Activated CD4-positive, alpha-beta T cell treated with anti-CD3 and anti-CD28 coated beads for 36 hours (primary cell): ENCODE measurements at places on chromosomes 13 and 19. TPM values are rescaled to one million over a fixed set of nuclear protein-coding genes. Genes with fewer than 3 reads are reported as not detected.
A peak's percentile ranks its signal among the peaks of the same experiment; 100 is the strongest.

DNA sequence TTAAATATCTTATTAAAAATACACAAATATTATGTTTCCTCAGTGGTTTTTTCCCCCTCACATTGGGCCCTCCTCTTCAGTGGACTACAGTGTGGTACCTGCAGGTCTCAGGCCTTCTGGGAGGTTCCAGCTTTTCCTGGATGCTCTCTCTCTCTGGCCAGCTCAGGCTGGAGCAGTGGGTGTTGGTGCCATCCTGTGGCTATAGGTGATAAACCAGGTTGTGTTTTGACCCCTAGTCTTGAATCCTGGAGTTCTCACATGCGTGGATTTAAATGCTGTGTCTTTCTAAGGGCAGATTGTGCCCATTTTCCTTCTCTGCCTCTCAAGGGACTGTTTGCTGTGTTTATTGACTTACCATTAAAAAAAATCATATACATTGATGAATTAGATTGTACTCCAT, 41.2 kb upstream of the ZNF527 start:
- DNase-seq: no peak

Gene ZNF610
- 3.3 TPM for total RNA-seq

- DNase-seq: peak; percentile 74
Observed at GRCh38 chr19:2032296-2032941, 16.9 kb upstream of the BTBD2 start.

GRCh38 chr19:17648097-17648660, 40.0 kb downstream of the UNC13A start:
- peak; percentile 31 for DNase-seq

DNA sequence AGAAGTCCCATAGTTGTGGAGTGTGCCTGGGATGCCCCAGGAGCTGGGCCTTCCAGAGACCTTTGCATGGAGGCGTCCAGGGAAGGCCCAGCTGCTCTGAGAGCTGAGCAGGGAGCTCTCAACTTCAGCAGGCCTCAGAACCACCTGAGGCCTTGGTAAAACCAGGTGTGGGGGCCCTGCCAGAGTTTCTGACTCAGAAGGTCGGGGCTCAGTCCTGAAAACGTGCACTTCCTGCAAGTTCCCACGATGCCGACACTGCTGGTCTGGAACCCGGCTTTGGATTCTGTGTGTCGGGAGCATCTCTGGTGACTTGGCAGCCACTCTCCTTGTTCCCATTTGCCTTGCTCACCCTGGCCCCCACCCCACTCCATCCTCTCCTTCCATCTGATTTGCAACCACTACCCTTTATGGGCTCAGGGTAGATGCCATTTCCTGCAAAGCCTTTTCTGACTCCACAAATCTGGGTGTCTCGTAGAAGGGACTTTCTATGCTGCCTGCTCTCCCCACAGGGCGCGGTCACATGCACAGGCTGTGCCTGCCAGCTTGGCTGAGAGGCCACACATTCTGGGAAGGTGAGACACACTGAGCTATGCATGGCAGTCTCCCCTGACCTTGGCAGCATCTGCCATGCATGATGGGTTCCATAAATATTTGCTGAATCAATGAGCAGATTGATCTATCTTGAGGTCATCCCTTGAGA, 244.7 kb downstream of the COL4A1 start:
- no peak for DNase-seq

Gene ZNF563
- 6.7 TPM for total RNA-seq

Gene ASF1B
- 70.4 TPM for total RNA-seq

Gene CEACAM21
- 27.6 TPM for total RNA-seq

DNA sequence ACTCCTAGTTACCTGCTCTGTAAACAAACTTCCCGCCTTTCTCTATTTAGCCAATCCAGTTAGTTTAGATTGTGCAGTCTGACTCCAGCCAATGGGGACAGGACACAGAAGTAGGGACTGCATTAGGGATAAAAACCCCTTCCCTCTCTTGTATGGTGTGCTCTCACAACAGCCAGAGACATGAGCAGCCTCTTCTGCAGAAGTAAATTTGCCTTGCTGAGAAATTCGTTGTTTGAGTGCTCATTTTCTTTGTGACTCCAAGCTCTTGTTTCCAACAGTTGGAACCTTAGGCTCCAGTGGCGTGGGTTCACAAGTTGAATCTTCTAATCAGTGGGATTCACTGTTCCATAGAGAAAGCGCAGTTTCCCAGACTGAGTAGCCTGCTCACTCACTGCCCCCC, 66.1 kb downstream of the ZNF93 start:
- no peak for DNase-seq

GRCh38 chr13:71828117-71828516, 38.9 kb downstream of the DACH1 start:
- DNase-seq: no peak

DNA sequence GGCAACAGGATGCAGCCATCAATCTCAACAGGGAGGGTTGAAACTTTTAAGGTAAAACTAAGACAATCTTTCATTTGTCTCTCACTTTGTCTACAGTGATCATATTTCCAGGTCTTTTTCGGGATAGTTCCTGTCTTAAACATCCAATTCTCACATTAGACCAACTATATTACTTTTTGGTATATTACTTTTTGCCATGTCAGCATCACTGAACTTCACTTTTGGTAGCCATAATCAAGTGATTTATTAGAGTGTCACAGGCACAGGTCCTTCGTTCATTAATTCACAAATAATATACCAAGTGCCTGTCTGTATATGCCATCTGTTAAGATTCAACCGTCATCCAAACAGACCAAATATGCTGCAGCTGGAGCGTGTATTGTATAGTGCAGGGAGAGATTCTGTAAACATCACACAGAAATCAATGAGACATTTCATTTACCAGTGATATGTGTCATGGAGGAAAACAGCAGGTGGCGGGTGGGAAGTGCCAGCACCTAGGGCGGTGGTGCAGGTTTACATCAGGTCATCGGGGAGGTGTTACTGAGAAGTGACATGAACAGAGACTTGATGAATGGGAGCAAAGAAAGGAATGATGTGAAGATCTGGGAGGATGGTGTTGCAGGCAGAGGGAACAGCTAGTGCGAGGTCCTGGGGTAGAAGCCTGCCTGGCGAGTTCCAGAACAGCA, 24.9 kb downstream of the ARHGEF7 start:
- no peak for DNase-seq

DNA sequence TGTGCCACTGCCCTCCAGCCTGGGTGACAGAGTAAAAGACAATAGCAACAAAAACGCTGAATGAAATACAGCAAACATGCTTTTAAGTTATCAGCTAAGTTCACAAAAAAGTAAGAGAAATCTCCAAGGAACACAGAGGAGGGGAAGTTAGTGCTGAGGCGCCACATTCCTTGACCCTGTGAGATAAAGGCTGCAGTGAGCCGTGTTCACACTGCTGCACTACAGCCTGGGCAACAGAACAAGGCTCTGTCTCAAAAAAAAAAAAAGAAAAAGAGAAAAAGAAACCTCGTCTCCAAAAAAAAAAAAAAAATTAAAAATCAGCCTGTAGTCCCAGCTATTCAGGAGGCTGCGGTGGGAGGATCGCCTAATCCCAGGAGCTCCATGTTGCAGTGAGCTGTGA, 16.3 kb upstream of the DOCK6 start:
- no peak for DNase-seq

Gene SBSN
- not detected for total RNA-seq

- no peak for DNase-seq
Observed at GRCh38 chr13:26628706-26629105, 71.2 kb downstream of the WASF3 start.

DNA sequence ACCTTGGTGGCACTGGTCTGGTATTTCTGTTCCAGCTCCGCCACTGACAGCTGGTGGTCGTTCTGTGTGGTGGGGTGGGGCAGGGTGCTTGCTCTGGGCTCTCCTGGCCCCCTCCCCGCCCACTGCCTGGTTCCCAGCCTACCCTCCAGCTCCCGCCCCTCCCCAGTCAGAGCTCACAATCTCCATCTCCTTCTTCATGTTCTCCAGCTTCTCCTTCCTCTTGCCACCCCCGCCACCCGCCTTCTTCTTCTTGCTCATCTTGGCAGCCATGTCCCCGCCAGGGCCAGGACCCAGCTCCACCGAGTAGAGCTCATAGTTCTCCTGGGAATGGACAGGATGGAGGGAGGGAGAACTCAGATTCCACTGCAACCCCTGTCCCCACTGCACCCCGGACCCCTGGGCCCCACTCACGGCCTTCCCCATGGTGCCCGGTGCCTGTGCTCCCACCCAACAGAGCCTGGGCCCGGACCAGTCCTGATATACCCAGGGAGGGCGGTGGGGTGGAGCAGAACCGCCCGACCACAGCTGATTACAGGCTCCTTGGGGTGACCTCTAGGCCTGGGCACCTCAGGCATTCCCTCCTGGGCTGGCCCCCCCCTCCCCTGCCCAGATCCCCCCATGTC, at the start of gene ATP4A:
ATP4A (minus strand) TSS at position 452 of the 623 bp plus-strand sequence; CDS start at position 423, 29 bp downstream.
- DNase-seq: no peak

Gene ACP7
- not detected for total RNA-seq

DNA sequence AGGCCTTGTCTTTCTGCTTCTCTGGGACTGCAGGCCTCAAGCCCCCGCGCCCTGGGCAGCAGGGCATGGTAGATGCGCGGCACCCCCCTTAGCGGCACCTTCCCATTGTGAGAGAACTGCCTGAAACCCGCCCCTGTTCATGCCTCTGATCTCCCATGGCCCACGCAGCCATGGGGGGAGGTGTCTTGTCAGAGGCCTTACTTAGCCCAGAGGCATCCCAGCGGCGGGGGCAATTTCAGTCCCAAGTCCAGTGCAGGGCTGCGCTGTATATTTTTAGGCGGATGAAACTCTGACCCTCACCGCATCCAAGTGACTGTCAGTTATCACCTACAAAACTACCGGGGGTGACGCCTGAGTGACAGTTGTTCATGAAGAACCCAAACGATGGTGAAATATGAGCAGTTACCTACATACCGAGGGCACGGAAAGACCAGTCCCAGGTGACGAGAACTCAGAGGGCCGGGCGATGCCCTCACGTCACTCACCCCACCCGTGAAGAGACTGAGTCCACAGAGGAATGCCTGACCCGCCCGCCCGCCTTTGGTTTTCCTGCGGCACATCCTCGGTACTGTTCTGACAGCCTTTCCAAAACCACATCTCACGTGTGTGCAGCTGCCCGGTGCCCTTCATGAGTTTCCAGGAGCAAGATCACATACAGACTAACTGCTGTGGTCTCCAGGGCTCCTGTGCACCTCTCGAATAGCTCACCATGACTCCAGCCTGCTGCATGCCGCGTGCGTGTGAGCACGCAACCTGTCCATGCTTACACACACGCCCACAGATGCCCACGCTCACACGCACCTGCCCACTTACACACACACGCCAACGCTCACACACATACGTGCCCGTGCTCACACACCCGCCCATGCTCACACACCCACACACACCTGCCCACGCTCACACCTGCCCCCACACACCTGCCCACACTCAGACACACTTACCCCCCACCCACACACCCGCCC, 14.4 kb downstream of the IL17D start:
- DNase-seq: no peak

Gene KLK1
- total RNA-seq: 2.4 TPM

Gene IFNL1
- total RNA-seq: 0.51 TPM

GRCh38 chr13:34114581-34114980, 296.6 kb downstream of the RFC3 start:
- DNase-seq: no peak

GRCh38 chr13:98265692-98266551, 88.9 kb upstream of the RNF113B start:
- DNase-seq: no peak

DNA sequence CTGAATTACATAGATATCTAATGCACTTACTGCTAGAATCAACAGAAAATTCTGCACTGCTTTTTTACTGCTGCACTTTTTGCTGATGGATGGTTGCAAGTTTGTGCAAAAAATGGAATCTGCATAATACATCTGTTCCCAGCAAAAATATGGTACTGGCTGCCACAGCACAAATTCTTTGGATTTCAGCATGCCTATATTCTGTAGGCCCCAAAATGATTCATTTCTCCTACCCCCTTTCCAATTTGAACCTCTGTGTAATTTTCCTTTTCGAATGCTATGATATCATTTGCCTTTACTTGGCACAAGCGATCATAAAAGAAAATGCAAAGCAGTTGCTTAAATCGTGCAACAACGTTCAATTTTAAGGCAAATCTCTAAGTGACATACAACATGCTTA, 524.2 kb upstream of the NBEA start:
- DNase-seq: no peak

- no peak for DNase-seq
Observed at GRCh38 chr13:44905556-44905955, 83.7 kb downstream of the NUFIP1 start.

- peak; percentile 97 for DNase-seq
Observed at GRCh38 chr19:6767357-6768235, at the start of gene SH2D3A. Gene SH2D3A, minus strand, starts transcription at chr19:6767435. Its CDS starts 3,687 bp downstream, at chr19:6763748.

GRCh38 chr19:2578391-2578890, 102.5 kb downstream of the GADD45B start:
- no peak for DNase-seq

DNA sequence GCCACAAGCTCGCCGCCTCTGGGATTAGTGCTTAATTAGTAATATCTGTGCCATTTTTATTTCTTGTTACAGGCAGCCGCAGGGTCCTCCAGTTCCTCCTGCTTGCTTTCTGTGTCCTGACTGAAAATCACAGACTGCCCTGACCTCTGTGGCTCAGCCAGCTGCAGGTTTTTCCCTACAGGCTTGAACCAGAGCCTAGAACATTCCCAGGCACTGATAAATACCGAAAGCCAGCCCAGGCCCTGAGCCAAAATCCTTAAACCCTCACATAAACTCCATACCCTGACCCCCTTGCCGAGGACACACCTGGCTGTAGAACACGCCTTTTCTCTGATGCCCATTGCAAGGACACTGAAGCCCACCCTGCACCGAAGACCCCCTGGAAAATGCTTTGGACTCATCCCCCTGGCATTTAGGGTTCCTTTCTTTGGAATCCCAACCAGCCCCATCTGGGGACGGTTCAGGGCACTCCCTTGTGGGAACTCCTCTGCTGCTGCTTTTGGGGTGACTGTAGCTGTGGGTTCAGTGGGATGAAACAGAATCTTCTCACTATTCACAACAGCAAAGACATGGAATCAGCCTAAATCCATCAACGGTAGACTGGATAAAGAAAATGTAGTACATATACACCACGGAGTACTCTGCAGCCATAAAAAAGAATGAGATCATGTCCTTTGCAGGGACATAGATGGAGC, 15.5 kb downstream of the DPP9 start:
- no peak for DNase-seq

DNA sequence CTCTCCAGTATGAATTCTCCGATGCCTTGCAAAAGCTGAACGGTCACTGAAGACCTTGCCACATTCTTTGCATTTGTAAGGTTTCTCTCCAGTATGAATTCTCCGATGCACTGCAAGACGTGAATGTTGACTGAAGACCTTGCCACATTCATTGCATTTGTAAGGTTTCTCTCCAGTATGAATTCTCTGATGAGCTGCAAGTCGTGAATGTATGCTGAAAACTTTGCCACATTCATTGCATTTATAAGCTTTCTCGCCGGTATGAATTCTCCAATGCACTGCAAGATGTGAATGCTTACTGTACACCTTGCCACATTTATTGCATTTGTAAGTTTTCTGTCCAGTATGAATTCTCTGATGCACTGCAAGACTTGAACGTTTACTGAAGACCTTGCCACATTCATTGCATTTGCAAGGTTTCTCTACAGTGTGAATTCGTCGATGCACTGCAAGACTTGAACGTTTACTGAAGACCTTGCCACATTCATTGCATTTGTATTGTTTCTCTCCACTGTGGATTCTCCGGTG, 20.0 kb upstream of the ZNF841 start:
- no peak for DNase-seq

Gene KCTD12
- 9.9 TPM for total RNA-seq

GRCh38 chr13:19670147-19670546, 36.7 kb downstream of the MPHOSPH8 start:
- no peak for DNase-seq

GRCh38 chr13:27973961-27974662, 5.0 kb upstream of the CDX2 start:
- DNase-seq: no peak

- DNase-seq: no peak
Observed at GRCh38 chr13:37277007-37277406, 171.5 kb upstream of the CSNK1A1L start.
